B cell (primary cell): ENCODE measurements at places on chromosomes 7 and 10.

DNA sequence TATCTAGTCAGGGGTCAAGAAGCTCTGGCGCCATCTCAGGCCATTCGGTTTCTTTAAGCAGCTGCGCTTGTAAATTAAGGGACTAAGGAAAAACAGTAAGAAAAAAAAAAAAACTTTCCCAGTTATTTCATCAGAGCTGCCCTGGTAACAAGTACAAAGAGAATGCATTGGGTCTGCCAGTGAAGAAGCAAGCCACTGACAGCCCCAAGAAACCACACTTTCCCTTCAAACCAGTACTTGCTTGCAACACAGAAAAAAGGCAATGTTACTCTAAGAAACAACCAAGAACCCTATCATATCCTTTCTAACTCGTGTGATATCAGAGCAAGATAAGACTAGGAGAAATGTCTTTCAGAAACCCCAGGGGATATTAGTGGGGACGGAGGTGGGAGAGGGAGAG, 40.6 kb upstream of the AOAH start:
- DNase-seq = no peak

GRCh38 chr7:31664890-31665289, 22.1 kb upstream of the PPP1R17 start:
- no peak for DNase-seq

DNA sequence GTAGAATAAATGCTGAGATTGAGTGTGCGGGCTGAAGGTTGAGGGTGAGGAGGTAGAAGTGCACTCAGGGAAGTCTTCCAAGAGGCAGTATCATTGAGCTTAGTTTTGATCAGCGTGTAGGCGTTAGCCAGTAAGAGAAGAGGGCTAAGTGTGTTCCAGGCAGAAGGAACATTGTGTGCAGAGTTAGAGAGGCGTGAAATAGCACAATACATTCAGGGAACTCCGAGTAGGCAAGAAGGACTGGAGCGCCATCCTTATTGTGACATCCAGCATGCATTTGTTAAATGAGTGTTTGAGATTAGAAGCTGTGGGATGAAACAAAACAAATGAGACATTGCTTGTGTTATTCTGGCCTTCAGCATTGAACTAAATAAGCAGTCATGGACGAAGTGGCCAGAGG, 140.9 kb upstream of the MKLN1 start:
- DNase-seq = no peak

- DNase-seq = no peak
Measured at GRCh38 chr10:17123961-17124360, 5.7 kb downstream of the CUBN start.

- no peak for DNase-seq
Measured at GRCh38 chr7:29356631-29357030, 162.1 kb downstream of the CHN2 start.

DNA sequence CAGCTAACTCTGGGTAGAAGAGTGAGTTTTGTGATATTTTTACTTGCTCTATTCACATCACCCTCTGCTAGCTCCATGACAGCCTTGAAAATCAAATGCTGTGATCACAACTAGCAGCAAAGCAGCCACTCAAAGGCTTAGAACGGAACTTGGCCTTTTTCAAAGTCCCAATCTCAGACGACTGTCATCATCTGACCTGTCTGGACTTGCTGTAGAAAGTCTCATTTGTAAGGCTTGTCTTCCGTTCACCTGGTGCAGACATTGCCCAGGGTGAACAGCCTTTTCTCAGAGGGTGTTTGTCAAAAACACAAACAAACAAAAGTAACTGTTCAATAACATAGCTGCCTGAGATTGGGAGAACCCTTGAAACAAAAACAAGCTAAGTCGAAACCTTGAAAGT, 458.9 kb upstream of the ADARB2 start:
- no peak for DNase-seq

GRCh38 chr10:71213127-71213621, 804 bp downstream of the UNC5B start:
- DNase-seq = peak; percentile 42

DNA sequence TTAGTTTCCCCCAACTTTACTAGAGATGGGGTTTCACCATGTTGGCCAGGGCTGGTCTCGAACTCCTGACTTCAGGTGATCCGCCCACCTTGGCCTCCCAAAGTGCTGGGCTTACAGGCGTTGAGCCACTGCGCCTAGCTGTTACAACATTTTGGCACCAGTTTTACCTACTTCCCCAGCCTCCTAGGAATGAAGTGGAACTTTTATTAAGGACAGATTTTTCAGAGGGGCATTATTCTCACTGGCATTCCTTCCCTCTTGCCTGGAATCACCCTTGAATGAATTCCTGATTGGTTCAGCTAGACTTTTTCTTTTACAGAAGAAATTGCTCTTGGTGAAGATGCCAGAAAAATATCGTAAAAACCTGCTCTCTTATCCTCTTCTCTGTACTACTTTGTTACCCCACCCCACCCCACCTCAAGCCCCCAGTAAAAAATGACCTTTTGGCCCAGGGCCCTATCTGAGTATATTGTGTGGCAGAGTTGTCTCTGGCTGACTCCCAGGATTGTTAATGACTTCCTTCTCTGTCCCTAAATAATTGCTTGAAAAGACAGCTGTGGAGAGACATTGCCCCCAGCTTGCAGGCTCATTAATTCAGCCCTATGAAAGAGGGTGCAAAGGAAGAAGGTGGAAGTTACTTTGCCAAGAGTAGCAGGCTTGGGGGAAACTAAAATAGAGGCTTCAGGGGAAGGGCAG, 189.6 kb downstream of the AUTS2 start:
- no peak for DNase-seq

DNA sequence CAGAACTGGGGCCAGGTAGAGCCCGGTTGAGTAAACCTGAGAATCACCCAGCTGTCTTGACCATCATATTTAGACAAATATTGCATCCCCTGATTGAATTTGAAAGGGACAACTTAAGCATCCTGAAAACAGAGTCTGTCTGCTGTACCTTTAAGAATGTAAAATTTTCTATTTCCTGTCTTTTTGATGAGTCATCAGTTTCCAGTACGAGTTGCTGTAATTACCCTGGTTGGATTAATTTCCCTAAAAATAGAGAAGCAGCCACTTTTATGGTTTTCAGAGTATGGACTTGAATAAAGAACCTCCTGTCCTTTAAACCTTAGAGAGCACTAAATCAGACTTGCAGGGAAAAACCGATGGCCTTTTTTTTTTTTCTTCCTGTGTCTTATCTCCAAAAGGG, 164.6 kb upstream of the SH2B2 start:
- no peak for DNase-seq

GRCh38 chr10:18472977-18473376, 178.4 kb downstream of the NSUN6 start:
- DNase-seq = no peak

DNA sequence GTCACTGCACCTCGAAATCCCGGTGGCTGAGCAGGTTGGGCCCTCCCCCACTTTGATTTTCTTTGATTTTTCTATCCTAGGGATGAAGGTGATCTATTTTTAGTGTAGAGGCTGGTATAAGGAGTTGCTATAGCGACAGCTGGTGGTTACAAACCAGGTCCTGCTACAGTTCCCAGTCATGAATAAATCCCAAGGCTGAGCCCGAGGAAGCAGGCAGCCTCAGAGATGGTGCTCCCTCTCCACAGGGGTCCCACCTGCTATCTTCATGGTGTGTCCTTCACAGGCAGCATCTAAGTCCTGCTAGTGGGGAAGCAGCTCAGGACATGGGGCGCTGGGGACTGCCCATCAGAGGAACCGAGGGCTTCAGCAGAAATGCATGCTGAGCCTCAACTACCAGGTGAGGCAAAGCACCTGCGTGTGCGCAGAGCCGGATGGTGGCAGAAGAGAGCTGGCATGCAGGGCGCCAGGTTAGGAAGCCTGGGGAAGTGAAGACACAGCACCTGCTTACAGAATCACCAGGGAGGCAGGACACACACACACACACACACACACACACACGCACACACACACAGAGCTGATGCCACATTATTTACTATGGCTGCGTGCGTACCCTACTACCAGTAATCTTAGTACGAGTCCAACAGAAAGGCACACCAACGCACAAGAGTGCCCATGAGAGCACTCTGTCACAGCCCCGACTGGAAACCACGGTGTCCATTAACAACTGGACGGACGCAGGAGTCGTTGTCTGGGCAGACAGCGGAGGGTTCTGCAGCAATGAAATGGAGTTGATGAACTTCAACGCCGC, 150.9 kb downstream of the PRKAG2 start:
- no peak for DNase-seq

DNA sequence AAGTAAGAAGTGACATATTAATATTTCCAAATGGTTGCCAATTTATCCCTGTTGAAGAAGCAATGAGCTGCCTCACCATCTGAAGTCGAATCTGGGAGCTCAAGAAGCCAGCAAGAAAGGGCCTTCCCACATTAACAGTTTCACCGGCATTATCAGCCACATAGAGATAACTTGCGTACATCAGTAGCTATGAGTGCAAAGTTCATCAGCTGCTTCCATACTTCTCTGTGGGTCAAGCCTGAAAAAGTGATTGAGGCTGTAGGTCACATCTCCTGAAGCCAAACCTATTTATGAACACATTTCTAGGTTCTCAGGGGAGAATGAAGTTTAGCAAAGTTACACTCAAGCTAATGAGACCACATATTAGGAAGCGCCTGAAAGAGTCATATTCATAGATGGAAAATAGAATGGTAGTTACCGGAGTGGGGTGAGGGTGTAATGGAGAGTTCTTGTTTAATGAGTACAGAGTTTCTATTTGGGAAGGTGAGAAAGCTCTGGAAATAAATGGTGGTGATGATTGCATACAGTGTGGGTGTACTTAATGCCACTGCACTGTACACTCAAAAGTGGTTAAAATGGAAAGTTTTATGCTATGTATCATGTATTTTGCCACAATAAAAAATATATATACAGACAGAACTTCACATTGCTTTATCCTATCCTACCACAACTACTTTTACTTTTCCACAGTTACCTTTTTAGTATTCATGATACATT, 189.3 kb upstream of the SP4 start:
- DNase-seq = no peak

GRCh38 chr10:76787746-76788451, 849.7 kb downstream of the KCNMA1 start:
- no peak for DNase-seq

DNA sequence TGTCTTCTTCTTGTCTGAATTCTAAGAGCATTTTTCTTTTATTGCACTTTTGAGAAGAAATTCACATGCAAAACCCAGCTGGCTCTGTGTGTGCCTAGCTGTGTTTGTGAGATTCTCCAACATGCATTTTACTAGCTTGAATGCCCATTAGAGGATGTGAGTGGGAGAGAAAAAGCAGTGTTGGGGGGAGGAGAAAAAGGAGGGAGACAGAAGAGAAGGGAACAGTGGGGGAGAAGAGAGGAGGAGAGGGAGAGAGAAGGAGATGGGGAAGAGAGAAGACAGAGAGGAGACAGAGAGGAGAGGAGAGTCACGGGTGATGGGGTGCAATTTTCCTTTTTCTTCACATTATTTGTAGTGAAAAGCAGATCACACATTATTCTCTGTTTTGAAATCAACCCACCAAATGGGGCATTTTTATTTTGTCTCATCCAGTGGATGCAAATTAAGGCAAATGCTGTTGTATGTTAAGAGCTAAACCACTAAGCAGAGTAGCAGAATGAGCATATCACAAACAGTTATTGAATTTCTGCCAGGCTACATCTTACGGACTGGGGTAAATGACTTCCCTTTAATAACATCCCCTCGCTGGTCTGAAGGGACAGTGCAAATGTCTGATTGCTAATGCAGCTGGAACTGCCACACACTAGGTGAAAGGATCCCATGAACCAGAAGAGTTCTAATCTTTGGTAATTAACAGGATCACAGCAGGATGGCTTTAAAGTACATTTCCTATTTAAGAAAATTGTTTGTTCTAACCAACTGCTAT, 849 bp downstream of the LRRN3 start:
- DNase-seq = no peak

- no peak for DNase-seq
Measured at GRCh38 chr10:87952612-87953011, 89.2 kb downstream of the PTEN start.

GRCh38 chr7:5501465-5501864, 77.8 kb upstream of the TNRC18 start:
- no peak for DNase-seq

DNA sequence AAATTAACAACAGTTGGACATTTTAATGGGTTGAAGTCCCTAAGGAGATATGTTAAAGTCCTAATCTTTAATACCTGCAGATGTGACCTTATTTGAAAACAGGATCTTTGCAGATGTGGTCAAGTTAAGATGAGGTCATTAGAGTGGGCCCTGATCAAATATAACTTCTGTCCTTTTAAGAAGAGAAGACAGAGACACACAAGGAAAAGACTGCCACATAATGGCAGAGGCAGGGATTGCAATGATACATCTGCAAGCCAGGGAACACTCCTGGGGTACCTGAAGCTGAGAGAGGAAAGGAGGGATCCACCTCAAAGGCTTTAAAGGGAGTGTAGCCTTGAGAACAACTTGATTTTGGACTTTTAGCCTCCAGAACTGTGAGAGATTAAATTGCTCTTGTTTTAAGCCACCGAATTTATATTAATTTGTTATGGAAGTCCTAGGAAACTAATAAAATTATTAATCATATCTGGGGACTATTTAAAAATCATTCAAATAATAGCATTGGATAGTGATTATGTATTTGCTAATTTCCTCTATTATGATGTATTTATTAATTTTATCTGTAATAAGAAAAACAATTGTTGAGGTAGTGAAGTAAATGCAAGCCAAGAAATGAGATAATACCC, 700.0 kb upstream of the PCDH15 start:
- no peak for DNase-seq

- DNase-seq = no peak
Measured at GRCh38 chr7:101913851-101914250, 96.4 kb downstream of the CUX1 start.

DNA sequence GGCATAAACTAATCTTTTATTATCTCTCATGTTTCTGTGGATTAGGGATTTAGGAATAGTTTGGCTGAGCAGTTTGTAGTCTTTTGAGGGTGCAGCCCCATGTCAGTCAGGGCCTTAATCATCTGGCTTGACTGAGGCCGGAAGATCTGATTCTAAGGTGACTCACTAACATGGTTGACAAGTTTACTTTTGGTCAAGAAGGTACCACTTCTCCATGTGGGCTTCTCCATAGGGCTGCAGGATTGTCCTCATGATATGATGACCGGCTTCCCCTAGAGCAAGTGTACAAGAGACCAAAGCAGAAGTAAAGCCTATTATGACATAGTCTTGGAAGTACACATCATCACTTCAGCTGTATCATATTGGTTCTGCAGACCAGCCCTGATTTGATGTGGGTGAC, 45.9 kb upstream of the OIT3 start:
- DNase-seq = no peak

- no peak for DNase-seq
Measured at GRCh38 chr7:120819861-120820260, 38.1 kb downstream of the TSPAN12 start.

DNA sequence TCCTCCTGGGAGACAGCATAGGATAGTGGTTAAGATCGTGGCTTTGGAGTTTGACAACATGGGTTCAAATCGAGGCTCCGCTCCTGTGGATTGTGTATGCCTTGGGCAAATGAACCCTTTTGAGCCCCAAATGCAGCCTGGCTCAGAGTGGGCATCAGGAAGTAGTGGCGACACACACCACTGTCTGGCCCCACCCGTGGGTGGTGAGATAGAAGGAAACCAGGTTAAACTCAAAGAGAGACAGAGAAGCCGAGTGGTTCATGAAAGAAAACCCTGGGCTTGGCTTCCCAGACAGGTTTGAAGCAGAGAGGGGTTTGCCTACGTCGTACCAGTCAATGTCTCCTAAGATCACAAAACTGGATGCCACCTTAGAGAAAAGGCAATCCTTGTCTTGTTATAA, 57.7 kb downstream of the PRTFDC1 start:
- no peak for DNase-seq
